ENCODE measurements at places on chromosomes 6 and 20. TPM values are rescaled to one million over a fixed set of nuclear protein-coding genes. Genes with fewer than 3 reads are reported as not detected.

The BEND3 gene
- total RNA-seq = 9.3 TPM

The MLIP gene
- not detected for total RNA-seq

The CST5 gene
- total RNA-seq = not detected

The FKBP5 gene
- total RNA-seq = 110 TPM

The AMD1 gene
- 117 TPM for total RNA-seq

The CD93 gene
- 0.08 TPM for total RNA-seq

The KIAA1755 gene
- total RNA-seq = not detected

The EPM2A gene
- 8.3 TPM for total RNA-seq

The PNLDC1 gene
- total RNA-seq = 0.31 TPM

The PARD6B gene
- total RNA-seq = 3.9 TPM

The KIFC1 gene
- total RNA-seq = 76.9 TPM

The MOXD1 gene
- total RNA-seq = not detected

The LRRC1 gene
- total RNA-seq = 2.6 TPM

The SMPDL3A gene
- total RNA-seq = 0.30 TPM
